ENCODE measurements at places on chromosomes 5 and 9.

- DNase-seq, result no peak
These were observed 28.2 kb upstream of the SMAD5 start for GRCh38 chr5:136104306-136104965.

GRCh38 chr5:61082516-61083280 is 79.6 kb downstream of the SMIM15 start:
- DNase-seq, result no peak

- DNase-seq, result no peak
These were observed 46.1 kb downstream of the RFX3 start for GRCh38 chr9:3479514-3480352.

- no peak for DNase-seq
These were observed 228.0 kb upstream of the ADAMTSL1 start for GRCh38 chr9:18245911-18246310.

- DNase-seq, result no peak
These were observed 47.8 kb downstream of the SLC1A1 start for GRCh38 chr9:4538107-4538506.

DNA sequence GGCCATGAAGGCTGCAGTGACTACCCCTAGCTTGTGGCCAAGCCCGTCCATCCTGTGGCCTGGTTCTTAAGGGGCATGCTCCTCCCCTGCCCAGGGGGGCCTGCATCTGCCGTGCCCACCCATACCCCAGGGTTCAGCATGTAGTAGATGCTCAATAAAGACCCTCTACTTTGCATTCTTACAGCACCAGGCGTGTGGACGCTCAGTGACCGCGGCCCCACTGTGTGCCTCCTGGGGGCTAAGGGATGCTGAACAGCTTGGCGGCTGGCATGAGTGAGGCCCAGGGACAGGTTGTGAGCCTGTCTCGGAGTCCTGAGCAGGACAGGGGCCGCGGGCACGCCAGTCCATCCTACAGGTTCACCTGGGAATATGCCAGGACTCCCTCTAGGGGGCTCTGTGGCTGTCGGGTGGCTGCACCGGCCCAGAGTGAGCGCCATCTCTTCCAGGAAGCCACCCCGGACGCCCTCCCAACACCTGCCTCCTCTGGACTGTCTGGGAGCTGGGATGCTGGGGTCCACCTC is 9.1 kb downstream of the NOTCH1 start:
- no peak for DNase-seq

GRCh38 chr9:88538311-88539085 is 3.5 kb downstream of the NXNL2 start:
- DNase-seq, result no peak

DNA sequence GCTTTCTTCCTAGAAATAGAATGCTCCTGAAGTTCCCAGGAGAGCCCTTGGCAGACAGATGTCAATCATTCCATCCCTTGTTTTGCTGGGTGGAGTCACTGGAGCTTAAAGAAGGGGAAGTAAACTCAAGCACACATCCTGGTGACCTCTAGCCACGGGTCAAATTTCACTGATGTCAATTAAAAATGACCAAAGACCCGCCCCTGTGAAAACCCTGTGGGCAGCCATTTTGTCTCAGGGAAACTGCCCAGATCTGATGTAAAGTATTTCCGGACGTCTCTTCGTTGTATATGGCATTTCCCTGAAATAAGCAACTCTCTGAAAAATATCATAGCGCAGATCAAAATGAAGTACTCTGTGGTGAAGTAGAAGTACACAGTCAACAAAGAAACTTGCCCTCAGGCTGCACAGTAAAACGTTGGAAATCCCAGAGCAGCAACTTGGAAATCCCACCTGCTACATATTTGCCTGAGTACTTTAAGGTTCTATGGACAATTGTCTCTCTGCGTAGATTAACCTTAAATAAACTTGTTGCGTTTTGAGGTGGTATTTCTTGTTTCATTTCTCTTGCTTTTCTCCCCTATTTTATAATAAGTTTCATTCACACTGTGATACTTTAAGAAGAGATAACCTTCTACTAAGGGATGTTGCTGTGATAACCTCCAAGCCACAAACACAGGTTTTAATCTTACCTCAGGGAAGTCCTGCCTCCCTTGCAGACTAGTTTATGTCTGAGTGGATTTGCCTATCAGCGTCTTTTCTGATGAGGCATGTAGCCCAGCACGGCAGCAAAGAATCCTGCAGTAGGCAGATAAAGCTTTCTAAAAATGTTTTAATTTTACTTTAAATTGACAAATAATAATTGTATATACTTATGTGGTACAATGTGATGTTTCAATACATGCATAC is 60.9 kb upstream of the PIP5K1B start:
- DNase-seq, result no peak

- DNase-seq, result no peak
These were observed 6.8 kb downstream of the CA9 start for GRCh38 chr9:35680331-35681105.

DNA sequence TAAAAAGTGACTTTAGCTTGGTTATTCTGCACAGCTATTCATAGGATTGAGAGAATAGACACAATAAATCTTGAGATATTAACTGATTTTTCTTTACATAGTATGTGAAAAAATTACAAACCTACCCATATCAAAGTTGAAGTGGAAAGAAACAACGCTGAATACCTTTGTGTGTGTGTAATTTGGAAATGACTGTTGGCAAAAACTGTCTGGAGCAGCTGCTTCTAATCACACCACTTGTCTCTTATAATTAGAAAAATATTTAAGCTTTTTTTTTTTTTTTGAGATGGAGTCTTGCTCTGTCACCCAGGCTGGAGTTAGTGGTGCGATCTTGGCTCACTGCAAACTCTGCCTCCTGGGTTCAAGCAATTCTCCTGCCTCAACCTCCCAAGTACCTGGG is 110.8 kb upstream of the POC5 start:
- DNase-seq, result no peak

DNA sequence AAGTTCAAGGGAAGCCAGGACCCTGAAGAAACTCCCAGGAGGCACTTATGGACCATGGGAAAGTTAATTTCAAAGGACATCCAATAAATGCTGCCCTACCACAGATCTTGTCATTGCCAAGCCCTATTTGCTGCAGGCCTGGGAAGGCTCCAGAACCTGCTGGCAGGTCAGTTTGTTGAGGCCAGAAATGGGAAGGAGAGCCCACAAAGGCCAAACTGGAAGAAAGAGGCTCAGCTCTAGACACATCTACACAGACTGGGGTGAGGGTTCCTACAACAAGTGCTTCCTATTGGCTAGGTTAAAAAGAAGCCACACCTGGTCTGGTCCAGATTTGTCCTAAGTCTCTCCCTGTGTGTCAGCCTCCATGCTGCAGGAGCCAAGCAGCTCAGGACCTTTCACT is 94.4 kb downstream of the SIL1 start:
- DNase-seq, result no peak

GRCh38 chr5:69032009-69032408 is 61.8 kb upstream of the SLC30A5 start:
- DNase-seq, result no peak

DNA sequence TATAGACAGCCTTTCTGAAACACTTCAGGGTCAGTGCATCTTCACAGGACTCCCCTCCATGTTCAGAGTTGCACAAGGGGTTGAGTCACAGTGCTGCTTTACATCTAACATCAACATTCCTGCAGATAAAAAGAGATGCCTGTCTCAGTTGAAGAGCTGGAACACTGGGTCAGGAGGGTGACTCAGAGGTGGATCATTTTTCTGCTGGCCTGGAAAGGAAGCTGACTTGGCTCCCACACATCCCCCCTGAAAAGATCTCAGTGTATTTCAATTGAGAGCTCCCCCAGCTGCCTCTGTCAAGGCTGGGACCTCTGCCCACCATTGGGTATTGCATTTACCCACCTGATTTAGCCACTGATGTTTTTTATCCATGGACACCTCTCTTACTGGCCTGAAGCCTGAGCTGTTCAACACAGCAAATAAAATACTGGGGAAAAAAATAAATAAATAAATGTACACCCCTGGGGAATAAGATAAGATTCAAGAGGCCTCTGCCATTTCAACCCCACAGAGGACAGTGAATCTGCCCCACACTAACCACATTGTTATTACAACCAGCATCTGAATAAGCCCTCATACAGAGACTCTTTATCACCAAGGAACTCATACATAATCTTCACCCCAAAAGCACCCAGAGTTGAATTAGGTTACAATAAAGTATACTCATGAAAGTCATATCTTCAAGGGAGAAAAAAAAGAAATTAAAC is 716.4 kb downstream of the SEMA5A start:
- no peak for DNase-seq

- no peak for DNase-seq
These were observed 1.8 kb downstream of the TCERG1 start for GRCh38 chr5:146448783-146449519.

- no peak for DNase-seq
These were observed 97.8 kb upstream of the WWC1 start for GRCh38 chr5:168193493-168194250.

DNA sequence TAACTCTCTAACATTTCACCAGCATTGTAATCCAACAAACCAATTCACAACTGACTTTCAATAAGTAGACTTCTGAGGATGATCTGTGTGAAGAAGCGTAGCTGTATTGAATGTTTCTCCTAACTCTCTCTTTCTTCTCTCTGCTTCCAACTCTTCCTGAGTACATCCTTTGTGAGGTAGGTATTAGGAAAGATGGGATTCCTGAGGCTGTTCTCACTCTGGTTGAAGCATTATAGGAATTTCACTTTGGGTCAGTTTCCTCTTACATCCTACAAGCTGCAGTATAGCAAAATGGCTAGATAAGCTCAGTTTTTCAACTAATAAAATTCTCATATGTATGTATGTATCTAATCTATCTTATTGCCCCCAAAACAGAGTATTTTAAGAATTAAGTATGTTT is 702.8 kb downstream of the CETN3 start:
- no peak for DNase-seq

GRCh38 chr5:100148239-100148638 is 386.9 kb upstream of the FAM174A start:
- no peak for DNase-seq

GRCh38 chr5:149188383-149188782 is 47.1 kb downstream of the ABLIM3 start:
- no peak for DNase-seq

DNA sequence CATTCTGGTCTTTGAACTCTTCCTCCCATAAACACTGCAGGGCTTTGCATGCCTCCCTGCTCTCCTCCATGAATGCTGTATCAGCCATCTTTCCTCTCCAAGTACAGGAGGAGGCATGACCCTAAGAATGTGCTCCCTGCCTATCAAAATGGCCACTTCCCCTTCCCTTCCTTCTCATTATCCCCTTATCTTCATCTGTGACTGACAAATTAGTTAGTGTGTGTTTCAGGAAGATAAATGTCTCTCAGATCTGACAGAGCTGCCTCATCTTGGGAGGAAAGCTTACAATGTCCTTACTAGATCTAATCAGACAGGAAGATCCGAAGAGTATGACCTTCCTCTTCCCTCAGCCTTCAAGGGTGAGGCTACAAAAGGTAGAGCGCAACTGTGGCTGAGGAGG is 46.2 kb downstream of the TLR4 start:
- DNase-seq, result no peak

DNA sequence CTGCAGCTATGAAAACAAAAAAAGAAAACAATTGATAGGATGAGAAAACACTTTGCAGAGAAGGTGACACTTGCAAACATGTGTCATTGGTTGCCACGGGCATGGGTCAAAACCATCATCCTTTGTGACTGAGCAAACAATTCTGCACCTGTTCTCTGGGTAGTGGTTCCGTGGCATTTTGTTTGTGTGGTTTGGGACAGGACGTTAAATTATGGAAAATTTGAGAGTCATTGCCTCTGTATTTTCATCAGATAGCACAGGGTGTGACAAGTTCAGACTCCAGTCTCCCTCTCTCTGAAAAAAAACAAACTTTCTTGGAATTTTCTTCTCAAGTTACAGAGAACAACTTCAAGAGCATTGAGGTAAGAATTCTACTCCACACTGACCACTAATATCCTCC is 113.4 kb upstream of the HMHB1 start:
- DNase-seq, result no peak

DNA sequence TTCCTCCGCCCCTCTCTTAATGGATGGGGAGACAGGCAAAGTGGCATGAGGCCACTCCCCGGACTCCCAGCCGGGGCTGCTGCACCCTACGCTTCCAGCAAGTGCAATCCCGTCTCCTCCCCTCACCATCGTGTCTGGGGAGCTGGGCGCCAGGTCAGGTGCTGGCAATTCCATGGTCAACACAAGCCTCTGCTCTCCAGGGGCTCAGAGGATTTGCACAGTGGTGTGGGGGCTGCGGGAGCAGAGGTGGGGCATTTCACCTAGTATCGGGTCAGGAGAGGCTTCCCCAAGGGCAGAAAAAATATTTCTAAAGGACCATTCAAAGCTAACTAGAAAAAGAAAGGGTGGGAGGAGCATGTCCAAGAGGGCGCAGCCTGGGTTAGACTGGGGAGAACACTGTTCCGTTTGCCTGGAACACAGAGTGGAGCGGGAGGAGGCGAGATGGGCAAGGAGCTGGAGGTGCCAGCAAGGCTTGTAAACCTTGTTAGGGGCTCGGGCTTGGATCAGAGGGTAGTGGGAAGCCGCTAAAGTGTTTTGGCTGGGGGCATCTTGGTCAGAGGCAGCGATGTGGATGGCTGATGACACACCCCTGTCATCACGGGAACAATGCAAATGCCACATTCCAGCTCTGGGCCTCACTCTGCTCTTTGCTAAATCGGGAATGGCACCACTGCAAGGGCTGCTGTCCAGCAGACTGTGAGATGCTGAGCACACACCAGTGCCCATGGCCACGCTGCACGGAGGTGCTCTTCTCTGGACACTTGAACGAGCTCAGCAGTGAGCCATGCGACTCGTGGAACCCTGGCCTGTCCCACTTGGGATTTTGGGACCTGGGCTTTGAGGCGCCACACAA is 191.7 kb downstream of the CDK5RAP2 start:
- DNase-seq, result no peak

GRCh38 chr5:121182788-121183490 is 668.7 kb upstream of the FTMT start:
- DNase-seq, result no peak

DNA sequence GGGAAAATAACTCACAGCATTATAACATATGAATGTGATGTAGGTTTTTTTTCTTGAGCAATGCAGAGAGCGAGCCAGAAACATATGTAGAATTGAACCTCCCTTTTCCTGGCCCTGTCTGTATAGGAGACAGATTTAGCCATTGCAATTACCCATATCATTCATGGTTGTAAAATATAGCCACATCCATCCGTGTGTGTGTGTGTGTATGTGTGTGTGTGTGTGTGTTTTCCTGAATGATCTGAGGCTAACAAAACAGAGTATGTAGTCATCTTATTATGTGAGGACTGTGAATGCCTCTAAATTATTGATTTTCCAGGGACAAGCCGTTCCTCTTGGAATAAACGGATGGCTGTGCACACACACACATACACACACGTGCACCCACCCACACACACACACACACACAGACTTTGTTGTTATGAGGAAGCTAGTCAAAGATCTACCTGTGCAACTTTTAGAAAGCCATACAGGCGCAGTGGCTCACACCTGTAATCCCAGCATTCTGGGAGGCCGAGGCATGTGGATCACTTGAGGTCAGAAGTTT is 11.7 kb upstream of the DENND1A start:
- DNase-seq, result no peak

GRCh38 chr5:35672995-35673394 is 55.3 kb downstream of the SPEF2 start:
- DNase-seq, result no peak

- DNase-seq, result no peak
These were observed 209.8 kb downstream of the PJA2 start for GRCh38 chr5:109199799-109200620.

Measured in suppressor macrophage (primary cell).